ENCODE measurements at places on chromosomes 2 and 18.

GRCh38 chr2:179987916-179988315 lies 19.2 kb downstream of the CWC22 start:
- no peak for DNase-seq

- DNase-seq = no peak
Measured at GRCh38 chr2:146228020-146228393, 1616.8 kb upstream of the ACVR2A start.

- no peak for DNase-seq
Measured at GRCh38 chr2:217988840-217989204, 14.0 kb downstream of the TNS1 start.

- DNase-seq = no peak
Measured at GRCh38 chr2:242075696-242076095, 206.2 kb downstream of the RTP5 start.

DNA sequence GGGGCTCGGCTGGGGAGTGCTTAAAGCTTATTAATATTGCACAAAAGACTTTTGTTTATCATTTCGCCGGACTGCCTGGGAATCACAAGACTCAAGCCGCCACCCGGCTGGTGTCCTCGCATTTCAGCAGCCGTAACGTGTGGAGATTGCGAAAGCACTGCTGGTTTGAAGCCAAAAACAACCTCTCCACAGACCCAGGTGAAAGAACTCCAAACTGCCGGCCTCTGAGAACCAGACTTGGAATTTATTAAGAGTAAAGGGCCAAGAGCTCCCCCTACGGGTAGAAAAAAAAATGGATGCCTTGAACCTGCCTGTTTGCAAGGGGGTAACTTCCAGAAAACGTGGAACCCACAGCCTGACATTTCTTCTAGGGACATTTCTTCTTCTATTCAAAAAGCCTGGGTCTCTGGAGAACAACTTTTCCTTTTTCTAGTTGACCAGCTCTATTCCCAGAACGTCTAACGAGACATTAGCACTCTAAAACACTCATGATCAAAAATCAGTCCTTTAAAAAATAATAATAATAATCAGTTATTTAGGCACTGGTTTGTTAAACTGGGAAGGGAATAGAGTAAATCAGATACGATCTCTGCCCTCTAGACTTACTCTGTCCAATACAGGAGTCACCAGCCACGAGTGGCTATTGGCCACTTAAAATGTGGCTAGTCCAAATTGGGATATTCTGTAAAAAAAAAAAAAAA lies 216.3 kb downstream of the C1D start:
- DNase-seq = no peak

GRCh38 chr2:99662761-99663341 lies 173.0 kb upstream of the REV1 start:
- no peak for DNase-seq

DNA sequence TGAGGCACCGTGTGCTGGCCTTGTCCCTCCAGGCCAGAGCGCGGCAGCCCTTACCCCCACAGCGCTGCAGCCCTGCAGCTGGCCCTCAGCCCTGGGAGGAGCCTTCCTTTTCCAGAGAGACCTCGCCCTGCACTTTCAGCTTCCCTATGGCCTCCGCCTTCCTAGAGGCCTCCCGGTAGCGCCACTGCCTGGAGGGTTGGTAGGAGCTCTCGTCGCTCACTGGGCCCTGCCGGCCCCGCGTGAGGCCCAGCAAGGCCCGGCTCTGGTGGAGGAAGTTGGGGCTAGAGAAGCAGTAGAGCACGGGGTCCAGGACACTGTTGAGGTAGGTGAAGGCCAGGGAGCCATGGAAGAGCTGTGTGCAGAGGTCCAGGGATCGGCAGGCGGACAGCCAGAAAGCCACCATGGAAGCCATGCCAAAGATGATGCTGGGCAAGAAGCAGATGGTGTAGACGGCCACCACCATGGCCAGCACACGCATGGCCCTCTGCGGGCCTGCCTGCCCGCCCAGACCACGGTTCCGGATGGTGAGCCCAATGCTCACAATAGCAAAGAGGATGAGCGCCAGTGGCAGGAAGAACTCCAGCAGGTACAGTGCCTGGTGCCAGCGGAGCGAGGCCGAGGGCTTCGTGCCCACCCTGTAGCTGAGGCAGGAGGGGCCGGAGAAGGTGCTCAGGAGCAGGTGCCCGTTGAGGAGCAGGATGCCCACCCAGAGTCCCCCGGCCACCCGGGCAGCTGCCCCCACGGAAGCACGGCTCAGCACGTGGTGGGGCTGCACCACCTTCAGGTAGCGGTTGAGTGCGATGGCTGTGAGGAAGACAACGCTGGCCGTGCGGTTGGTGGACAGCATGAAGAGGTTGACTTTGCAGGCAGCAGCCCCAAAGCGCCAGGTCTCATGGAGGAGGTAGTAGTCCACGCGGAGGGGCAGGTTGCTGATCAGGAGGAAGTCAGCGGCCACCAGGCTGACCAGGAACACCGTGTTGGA lies 821 bp downstream of the OXER1 start:
- no peak for DNase-seq

DNA sequence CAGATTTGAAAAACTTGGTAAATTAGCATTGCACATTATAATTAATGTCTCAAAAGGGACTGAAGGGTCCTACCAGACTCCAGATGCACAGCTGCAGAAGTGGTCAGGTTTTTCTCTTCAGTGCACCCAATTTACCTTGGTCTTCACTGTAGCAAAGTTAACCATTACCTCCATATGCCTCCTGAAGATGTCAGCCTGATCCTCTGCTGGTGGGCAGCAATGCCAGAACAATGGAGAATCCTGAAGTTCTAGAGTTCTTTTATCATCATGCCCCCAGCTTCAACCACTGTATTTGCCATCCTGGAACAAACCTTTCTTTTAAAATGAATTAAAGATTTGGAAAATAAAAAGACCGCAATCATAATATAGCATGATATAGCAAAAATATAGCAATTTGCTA lies 1774.8 kb upstream of the CELF4 start:
- no peak for DNase-seq

DNA sequence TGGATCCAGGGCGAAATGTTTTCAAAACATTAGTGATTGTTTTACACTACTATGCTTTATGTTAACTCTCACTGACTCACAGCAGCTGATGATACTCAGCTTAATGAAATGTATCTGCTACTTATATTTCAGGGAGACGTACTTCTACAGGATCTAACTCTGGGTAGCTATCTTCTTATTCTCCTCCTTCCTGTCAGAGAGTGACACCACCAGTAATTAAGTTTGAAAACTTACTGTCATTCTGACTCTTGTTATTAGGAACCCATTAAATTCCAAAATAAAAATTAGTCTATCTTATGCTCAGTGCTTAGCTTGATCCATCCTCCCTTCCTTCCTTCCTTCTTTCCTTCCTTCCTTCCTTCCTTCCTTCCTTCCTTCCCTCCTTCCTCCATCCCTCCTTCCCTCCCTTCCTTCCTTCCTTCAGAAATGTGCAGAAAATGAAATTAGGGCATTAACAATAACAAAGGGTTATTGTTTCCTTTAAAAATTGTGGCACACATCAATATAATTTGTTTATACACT lies 441.1 kb downstream of the MEIS1 start:
- DNase-seq = no peak

- no peak for DNase-seq
Measured at GRCh38 chr18:36406805-36407204, 109.3 kb downstream of the FHOD3 start.

- DNase-seq = no peak
Measured at GRCh38 chr18:36493349-36494159, 196.0 kb downstream of the FHOD3 start.

DNA sequence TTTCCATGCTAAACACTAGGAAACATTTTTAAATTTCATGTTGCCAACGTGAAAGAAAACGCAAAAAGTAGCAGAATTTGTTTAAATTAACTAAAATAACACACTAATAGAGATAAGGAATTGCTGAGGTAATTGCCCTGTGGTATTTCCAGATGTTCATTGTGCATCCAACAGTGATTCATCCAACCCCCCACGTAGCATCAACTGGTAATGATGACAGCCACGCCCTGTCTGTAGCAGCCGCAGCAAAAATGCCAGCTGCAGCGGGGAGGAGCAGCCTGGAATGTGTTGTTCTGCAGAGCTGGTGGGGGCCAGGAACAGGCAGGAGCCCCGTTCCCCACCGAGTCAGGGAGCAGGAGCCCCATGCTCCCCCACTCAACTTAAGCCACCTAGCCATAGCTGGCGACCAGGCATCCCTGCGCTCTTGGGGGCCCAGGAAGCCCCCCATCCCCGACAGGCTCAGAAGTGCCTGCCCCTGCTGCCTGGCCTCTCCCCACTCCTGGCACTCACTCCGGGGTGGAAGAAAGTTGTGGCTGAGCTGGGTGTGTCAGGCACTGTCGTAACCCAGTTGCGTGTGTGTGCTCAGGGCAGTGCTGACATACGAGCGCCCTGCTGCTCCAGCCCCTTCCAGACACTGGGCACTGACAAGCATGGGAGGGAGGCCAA lies 695.1 kb upstream of the ACVR2A start:
- DNase-seq = no peak

GRCh38 chr2:18311420-18312195 lies 248.8 kb downstream of the RDH14 start:
- no peak for DNase-seq

GRCh38 chr2:96894151-96894531 lies 24.3 kb upstream of the SEMA4C start:
- DNase-seq = no peak

DNA sequence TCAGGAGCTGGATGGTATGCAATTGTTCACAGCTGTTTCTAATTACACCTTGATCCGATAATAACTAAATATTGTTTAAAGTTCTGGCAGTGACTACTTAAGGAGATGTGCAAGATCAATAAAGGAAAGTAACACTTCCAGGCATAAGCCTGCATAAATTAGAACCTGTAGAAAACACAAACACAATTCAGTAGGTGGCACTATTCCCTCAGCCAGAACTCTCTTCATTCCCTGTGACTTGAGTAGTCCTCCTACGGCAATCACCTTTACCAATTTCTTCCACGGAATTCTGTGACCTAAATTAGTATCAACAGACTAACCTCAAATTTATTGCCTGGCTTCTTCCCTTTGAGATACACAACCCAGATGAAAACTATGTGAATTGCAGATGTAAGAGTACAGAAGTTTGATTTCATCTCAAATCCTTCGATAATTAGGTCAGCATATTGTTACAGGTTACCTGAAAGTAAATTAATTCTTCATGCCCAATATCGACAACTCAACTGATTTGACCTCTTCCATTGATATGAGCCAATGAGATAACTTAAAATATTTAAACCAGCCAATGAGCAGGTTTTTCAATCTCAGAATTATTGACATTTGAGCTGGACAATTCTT lies 137.8 kb downstream of the PID1 start:
- no peak for DNase-seq

DNA sequence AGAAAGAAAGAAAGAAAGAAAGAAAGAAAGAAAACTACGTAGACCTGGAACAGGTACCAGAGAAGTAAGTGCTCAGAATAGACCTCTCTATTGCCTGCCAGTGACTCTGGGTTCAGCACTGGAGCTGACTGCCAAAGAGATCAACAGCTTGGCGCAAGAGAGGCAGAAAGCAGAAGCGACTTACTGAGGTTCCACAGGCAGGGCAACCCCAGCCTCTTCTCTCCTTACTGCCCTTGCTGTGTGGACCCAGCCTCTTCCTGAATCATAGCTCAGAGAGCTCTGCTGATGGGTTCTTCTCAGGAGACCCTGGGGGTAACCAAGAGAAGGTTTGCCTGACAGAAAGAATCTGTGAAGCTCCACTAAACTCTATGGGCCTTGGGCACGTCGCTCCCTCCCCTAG lies 7.1 kb downstream of the CAPN13 start:
- DNase-seq = no peak

- DNase-seq = no peak
Measured at GRCh38 chr2:144378551-144378950, 141.4 kb downstream of the ZEB2 start.

GRCh38 chr2:202545931-202546330 lies 88.8 kb upstream of the FAM117B start:
- DNase-seq = no peak

GRCh38 chr18:54267701-54268100 lies 1.6 kb upstream of the POLI start:
- no peak for DNase-seq

- DNase-seq = no peak
Measured at GRCh38 chr2:109164739-109165221, 35.8 kb downstream of the SH3RF3 start.

DNA sequence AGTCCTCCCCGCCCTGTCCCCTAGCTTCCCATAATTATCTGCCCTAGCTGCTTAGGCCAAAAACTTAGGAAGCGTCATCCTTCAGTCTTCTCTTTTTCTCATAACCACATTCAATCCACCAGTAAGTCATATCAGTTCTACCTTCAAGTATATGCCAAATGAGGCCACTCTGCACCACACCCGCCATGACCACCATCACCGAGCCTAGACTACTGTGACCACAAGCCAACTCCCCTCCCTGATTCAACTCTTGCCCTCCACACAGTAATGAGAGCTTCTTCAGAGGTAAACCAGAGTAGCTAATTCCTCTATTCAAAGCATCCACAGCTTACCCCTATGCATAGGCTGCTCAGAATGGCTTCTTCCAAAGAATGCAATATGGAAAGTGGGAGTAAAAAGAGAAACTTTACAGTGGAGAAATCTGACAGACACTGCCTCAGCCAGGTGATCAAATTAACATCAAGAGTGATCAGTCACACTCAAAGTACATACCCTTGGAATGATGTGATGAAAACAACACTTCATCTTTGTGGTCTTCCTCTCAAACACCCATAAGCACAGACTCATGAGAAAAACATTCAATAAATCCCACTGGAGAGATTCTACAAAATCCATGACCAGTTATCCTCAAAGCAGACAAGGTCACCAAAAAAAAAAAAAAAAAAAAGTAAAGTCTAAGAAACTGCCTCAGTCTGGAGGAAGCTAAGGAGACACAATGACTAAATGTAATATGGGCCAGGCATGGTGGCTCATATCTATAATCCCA lies 17.7 kb downstream of the MBOAT2 start:
- DNase-seq = no peak

- no peak for DNase-seq
Measured at GRCh38 chr18:63774511-63774910, 707 bp upstream of the SERPINB7 start.

DNA sequence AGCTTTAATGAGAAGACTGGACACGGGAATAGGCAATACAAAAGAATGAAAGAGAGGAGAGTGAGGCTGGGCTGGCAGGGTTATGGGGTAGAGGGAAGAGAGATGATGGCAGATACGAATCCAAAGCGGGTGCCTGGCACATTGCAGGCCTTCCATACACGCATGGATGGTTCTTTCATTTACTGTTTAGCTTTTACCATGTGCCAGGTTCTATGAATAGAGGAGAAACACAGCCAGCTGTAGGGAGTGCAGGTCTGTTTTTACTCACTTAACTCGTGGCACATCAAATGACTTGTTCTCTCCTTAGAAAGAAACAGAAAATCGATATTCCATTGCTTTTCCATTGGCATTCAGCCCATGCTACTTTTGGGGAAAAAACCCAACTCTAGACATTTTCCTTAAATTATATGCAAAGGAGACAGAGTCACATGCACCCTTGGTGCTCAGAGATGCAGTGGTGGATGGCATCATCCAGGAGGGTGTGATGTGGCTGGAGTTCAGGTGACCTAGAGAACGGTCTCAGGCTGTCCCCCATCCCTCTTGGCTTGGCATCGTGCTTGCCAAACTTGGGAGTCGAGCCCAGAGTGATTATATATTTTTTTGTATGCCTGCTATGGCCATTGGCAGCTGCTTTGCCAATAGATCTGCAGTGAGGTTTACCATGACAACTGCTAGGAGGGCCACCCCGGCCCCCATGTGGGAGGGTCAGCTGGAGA lies 6.2 kb downstream of the LTBP1 start:
- DNase-seq = no peak

GRCh38 chr2:167965907-167966761 lies 281.3 kb downstream of the STK39 start:
- no peak for DNase-seq

- DNase-seq = no peak
Measured at GRCh38 chr18:42176599-42176998, 221.6 kb downstream of the PIK3C3 start.

- no peak for DNase-seq
Measured at GRCh38 chr2:127051116-127052056, 55.6 kb downstream of the BIN1 start.

Measured in cortex of kidney (tissue), 1 donor.